NCI-H2081 (cell line): ENCODE measurements at places on chromosomes 6 and 20.

GRCh38 chr6:46972531-46972930, 50.8 kb upstream of the ADGRF5 start:
- no peak for DNase-seq

GRCh38 chr6:25447570-25447929, 168.4 kb downstream of the CARMIL1 start:
- no peak for DNase-seq

GRCh38 chr20:19784511-19785172, 26.6 kb downstream of the RIN2 start:
- peak; percentile 81 for DNase-seq

DNA sequence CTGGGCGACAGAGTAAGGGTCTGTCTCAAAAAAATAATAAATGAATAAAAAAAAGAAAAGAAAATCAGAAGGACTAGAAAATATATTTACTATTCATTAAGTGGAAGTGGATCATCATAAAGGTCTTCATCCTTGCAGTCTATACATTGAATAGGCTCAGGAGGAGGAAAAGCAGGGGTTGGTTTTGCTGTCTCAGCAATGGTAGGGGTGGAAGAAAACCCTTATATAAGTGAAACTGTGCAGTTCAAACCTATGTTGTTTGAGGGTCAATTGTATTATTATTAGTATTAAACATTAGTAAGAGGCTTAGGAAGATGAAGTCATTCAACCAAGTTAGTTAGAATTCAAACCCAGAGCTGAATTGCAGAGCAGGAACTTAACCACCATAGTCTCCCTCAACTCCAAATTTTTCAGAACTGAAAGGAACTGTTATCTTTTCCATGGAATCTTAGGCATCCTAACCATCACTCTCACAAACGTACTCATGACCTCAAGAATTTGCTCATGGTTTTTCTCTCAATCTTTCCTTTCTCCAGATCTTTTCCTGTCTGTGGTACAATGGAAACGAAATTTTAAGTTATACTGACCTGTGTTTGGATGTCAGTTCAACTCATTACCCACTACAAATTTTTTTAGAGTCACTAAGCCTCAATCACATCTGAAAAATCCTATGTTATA, 7.7 kb upstream of the SMIM13 start:
- DNase-seq, result no peak

GRCh38 chr6:28567506-28567905, 41.8 kb downstream of the GPX5 start:
- no peak for DNase-seq

DNA sequence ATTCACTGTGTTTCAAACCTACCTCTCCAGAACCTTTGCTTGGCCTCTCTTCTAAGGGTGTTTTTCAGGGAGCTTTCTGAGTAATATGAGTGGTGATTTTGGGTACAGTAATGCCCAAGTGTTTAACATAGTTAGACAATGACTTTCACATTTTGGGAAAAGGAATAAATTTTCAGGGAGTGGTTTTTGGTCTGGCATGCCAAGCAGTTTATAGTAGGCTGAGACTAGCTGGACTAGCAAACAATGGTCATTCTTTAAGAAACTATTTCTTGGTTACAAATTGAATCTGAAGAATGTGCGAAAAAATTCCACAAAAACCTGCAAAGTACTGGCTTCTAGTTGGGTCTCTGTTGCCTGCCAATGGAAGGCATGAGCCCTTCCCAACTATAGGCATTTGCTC, 15.4 kb downstream of the FNDC1 start:
- no peak for DNase-seq

DNA sequence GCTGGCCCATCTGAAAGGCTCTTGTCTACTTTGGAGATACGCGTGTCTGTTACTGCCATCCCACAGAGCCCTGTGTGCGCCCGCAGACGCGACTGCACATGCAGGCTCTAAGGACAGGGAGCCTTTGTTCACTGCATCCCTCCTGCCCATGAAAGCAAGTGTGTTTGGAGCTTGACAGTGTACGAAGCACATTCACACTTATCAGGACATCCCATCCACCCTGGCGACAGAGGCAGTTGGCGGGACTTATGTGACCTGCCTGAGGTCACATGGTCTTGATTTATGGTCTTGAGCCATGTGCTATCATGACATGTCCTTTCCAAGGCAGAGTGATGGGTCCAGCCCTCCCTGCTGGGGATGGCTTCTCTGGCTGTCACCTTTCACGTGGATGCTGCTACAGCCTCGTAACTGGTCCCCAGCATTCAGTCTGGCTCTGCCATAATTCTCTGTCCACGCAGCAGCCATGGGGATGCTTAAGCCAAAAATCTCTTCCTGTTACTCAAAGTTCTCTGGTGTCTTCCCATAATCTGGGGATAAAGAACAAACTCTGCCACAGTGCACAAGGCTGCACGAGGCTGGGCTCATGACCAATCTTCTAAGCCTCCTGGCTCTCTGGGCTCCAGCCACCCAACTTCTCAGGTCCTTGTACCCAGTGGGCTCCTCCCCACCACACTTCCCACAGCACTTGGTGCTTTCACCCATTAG, 36.3 kb upstream of the FAM83D start:
- DNase-seq, result no peak

DNA sequence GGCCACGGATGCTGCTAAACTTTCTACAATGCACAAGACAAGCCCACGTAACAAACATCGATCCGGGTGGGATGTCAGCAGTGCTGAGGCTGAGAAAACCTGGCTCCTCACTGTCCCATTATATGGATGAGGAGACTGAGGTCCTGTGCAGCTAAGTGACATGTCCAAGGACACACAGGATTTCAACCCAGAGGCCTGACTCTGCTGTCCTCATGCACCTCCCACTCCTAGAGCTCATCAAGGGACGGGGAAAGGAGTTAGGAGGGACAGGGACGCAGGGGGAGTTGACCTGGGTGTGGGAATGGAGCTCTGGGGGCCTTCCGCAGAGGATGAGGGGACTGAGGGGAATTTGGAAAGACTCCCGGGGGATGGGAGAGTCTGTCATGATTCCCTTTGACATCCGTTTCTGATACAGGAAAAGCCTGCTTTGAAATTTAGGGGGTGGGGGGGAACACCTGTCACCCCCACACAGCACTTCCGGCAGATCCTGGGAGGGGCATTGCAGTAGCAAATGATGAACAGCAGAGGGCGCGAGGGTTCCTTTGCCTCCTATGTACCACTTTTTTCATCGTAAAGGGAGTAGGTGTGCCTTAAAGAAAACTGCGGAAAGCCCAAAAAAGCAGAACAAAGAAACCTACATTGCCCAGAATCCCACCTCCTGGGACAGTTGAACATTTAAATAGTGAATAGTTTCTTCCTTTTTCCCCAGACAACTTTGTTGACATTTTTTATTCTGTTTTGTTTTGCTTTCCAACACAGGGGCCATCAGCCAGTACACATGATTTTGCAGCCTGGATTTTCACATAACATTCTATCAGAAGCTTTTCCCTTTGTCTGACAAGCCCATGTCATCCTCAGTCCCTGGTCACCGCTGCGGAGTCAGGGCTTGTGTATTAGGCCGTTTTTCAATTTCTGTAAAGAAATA, 48.6 kb downstream of the SLC2A10 start:
- peak; percentile 76 for DNase-seq
